ENCODE measurements at places on chromosomes 13 and 19.

- DNase-seq, result no peak
Measured at GRCh38 chr13:109783815-109784589, 2.4 kb downstream of the IRS2 start.

GRCh38 chr13:95457294-95457693, 95.2 kb upstream of the CLDN10 start:
- no peak for DNase-seq

GRCh38 chr19:57269515-57270250, 10.6 kb upstream of the ZNF460 start:
- no peak for DNase-seq

DNA sequence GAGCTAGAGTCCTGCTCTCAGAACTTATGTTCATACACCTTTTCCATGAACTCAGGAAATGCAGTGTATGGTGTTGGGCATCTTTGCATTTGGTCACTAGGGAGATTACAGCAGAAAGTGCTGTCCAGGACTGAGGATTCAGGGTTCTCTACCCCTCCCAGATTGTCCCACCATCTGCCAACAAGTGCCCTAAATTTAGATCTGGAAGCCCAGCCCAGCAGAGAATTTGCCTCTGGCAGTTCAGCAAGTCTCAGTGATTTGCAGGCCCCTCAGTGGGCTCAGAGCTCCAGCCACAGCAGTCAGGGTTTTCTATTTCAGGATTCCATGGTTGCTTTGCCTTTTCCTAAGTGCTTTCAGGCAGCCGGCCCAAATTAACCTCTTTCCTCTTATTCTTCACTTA, 23.4 kb downstream of the CNFN start:
- no peak for DNase-seq

- no peak for DNase-seq
Measured at GRCh38 chr13:21517576-21517975, 58.5 kb upstream of the ZDHHC20 start.

DNA sequence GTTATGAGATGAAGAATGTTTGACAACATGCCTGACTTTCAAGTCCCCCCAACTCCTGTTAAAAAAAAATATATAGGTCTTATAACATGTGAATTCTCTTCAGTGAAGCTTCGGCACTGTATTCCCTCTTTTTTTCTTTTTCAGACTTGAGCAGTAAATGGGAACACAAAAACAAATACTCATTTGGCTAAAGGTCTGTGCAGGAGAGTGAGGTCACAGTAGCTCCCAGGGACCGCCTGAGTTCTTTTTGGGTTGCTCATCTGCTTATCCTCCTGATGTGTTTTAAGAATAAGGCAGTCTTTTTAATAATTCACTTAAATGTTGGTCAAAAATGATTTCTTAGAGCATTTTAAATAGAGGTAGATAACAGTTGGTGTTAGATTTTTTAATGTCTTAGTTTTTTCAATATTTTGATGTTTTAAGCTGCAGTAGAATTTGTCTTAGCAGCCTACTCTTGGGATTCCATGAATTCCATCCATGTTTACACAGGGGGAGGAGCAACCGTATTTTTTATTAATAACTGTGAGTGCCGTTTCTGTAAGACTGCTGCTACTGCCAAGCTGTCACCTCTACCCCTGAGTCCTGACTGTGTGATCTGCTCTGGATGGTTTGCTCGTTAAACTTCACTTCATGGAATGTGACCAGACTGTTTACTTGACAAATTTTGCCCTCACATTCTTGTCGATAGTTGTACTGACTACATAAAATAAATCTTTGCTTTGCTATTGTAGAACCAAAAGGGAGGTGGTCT, 14.9 kb downstream of the HNRNPM start:
- DNase-seq, result no peak

- DNase-seq, result peak; percentile 31
Measured at GRCh38 chr19:18789883-18790565, 1.1 kb downstream of the COMP start.

GRCh38 chr13:51412431-51412830, 40.4 kb downstream of the INTS6 start:
- no peak for DNase-seq

DNA sequence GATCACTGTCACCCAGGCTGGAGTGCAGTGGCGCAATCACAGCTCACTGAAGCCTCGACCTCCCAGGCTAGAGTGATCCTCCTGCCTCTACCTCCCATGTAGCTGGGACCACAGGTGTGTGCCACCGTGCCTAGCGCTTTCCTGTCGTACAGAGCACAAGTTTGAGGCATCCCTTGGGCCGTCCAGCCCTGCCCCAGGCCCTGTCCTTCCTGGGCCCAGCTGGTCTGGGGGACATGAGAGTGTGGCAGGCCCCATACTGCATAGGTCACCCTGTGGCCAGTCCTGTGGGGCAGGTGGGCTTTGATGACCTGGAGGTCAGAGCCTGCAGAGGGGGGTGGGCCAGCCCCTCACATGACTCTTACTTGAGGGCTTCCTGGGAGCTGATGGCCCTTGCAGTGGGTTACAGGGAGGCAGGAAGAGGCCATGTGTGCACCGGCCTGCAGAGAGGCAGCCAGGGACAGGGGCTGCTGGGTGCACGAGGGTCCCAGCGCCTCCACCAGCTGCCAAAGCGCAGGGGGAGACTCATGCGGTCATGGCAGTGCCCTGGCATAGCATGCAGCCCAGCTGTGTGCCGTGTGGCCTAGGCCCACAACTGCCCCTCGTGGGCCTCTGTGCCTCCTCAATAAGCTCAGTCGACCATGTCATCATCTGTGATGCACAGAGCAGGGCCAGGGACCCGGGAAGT, 61.4 kb downstream of the KDM4B start:
- DNase-seq, result no peak

- DNase-seq, result no peak
Measured at GRCh38 chr13:33535061-33535460, 249.5 kb upstream of the STARD13 start.

- DNase-seq, result no peak
Measured at GRCh38 chr13:97215325-97215724, 6.8 kb upstream of the MBNL2 start.

DNA sequence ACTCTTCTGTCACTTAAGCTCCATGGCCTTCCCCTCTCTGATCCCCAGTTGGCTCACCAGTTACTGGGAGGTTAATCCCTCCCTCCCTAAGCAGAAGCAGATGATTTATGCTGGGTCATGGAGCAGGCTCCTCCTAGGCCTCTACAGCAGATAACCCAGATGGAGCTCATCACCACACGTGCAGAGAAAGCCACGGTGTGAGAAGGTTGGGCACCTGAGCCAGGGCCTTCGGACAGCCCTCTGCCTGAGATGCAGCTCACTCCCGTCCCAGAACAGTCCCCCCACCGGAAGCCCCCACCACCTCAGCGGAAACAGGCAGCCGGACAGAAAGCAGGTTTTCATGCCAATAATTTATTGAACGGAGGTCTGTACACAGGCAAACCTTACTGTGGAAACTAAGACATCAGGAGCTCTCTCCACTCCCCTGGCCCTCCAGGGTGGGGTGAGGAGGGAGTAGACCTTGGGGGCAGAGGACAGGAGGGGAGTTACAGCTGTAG, 9.8 kb downstream of the ZNF526 start:
- no peak for DNase-seq

DNA sequence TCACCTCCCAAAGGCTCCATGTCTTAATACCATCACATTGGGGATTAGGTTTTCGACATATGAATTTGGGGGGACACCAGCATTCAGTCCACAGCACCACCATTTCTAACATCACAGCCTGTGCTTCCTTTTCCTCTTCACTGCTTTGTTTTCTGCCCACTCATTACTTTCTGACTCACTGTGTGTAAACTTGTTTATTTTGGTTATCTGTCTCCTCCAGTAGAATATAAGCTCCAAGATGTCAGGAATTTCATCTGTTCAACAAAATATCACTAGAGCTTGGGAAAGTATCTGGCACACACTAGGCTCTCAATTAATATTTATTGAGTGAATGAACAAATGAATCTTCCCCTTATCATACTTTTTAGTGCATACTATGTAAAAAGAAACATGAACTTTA, 152.0 kb downstream of the NUFIP1 start:
- DNase-seq, result no peak

GRCh38 chr19:46449228-46449627, 20.5 kb upstream of the PNMA8C start:
- DNase-seq, result no peak

DNA sequence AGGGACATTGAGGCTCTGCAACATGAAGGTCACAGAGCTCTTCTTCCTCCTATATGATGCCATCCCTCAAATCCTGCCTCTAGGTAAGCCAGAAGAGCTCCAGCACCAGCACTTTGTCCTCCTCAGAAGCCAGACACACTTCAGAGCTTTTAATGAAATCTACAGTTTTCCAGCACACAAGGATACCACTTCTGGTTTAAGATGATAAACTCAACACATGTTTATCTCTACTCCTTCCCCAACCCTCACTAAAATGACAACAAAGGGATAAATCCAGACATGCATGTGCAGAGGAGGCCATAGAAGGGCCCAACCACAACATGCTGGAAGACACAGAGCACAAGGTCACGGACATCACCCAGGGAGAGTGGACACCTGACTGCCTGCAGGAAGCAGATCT, 195.3 kb downstream of the USP12 start:
- DNase-seq, result no peak

GRCh38 chr19:41416194-41416674, 10.9 kb downstream of the B3GNT8 start:
- DNase-seq, result no peak

- no peak for DNase-seq
Measured at GRCh38 chr19:800360-801029, 3.2 kb downstream of the PTBP1 start.

DNA sequence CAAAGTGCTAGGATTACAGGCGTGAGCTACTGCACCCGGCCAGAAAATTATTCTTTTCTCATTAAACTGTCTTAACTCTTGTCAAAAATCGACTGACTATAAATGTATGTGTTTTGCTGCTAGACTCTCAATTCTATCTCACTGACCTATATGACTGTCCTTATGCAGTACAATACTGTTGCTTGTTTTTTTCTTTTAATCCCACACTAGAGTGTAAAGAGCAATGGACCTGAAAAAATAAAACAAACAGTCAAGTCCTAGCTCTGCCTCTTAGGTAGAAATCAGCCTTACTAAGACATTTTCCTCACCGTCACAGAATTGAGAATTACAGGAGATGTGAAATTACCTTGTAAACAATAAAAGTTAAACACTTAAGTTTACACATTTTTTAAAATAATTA, 35.1 kb downstream of the INTS6 start:
- no peak for DNase-seq

GRCh38 chr19:38304866-38305429, 897 bp downstream of the C19orf33 start:
- DNase-seq, result no peak

GRCh38 chr13:112168761-112169160, 101.8 kb downstream of the SOX1 start:
- no peak for DNase-seq

DNA sequence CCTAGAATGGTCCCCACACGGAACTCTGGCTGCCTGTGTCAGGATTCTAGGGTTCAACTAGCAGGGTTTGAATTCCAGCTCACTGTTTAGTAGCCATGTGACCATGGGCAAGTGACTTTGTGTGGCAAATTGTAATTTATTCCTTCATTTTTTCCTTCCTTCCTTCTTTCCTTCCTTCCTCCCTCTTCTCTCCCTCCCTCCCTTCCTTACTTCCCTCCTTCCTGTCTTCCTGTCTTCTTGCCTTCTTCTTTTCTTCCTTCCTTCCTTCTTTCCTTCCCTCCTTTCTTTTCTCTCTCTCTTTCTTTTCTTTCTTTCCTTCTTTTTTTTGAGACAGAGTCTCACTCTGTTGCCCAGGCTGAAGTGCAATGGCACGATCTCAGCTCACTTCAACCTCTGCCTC, 8.5 kb upstream of the DENND1C start:
- DNase-seq, result no peak

DNA sequence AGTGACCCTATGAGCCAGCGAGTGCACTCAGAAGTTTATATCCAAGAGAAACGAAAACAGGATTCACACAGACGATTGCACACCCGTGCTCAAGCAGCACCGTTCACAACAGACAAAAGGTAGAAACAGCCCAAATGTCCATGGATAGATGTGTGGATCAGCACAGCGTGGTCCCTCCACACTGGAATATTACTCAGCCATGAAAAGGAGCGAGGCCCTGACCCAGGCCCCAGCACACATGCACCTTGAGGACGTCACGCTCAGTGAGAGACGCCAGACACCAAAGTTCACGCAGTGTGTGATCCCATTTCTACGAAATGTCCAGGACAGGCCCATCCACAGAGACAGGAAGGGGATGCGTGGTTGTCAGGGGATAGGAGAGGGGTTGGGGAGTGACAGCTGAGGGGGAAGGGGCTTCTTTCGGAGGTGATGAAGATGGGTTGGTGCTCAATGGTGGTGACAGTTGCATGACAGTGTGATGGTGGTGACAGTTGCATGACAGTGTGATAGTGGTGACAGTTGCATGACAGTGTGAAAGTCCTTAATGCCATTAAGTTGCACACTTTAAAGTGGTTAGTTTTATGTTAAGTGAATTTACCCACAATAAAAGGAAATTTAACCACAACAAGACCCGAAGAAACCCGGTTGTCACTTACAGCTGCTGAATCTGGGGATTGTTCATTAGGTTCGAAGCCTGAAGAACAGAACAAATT, 18.9 kb upstream of the SLC39A3 start:
- DNase-seq, result no peak

GRCh38 chr13:96958286-96958891, 35.9 kb downstream of the OXGR1 start:
- no peak for DNase-seq

DNA sequence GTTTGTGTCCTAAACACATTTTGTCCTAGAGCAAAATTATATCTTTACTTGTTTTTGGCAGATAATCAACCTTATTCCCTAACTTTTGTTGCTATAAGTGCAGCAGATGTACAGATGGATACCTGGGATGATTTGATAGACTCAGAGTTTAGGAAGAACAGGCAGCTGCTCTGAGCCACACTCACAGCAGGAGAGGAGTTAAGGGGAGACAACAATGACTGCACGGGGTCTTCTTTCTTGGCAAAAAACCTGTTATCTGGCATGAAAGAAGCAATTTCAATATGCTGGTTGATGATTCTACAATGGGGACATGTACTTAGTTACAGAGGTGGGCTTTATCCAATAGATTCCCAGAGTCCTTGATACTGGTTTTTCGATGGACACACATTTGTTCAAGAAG, 258.9 kb upstream of the PCDH9 start:
- no peak for DNase-seq

GRCh38 chr13:108281901-108282300, 12.4 kb downstream of the TNFSF13B start:
- no peak for DNase-seq

DNA sequence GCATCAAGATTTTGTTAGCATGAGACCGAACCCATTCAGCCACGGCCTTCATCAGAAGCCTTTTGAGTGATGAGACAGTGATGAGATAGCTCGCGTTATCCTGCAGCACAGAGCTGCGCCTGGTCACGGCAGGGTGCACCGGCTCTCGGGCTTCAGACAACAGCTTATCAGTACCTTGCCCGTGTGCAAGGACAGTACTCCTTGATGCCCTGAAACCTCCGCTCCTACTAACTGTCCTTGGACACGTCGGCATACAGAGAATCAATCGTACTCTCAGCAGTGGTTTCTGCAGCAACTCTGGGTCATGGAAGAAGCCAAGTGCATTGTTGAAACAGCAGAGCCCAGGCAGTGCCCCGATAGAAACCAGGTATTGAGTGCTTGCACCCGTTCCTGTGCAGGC, 40.7 kb downstream of the IRS2 start:
- DNase-seq, result no peak

- no peak for DNase-seq
Measured at GRCh38 chr13:51806566-51806965, 2.6 kb upstream of the DHRS12 start.

GRCh38 chr13:28792992-28793391, 27.1 kb upstream of the MTUS2 start:
- DNase-seq, result no peak
